ENCODE measurements at places on chromosomes 7 and 10.

DNA sequence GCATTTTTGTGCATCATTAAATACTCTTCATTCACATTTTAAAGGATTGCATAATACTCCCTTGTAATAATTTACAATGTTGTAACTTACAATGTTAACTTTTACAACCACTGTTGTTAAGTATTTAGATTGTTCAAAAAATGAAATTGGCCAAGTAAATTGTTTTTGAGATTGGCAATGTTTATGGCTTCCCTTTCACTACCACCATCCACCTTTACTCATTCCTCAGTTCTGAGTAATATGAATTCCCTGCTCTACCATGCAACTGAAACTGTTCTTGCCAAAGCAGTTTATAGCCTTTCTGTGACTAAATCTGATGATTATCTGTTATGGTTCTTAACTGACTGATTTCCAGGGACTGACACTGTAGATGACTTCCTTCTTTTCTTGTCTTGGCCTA lies 80.5 kb upstream of the TMEM106B start:
- DNase-seq = no peak

DNA sequence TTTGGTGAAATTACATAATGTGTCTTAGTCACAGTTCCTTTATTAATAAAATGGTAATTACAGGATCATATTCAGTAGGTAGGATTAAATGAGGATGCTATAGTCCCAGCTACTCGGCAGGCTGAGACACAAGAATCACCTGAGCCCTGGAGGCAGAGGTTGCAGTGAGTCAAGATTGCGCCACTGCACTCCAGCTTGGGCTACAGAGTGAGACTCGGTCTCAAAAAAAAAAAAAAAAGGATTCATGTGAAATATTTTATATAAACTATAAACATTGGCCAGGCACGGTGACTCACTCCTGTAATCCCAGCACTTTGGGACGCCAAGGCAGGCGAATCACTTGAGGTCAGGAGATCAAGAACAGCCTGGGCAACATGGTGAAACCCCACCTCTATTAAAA lies 197.9 kb downstream of the IMMP2L start:
- DNase-seq = no peak

GRCh38 chr10:33335801-33336581 lies 1.5 kb upstream of the NRP1 start:
- no peak for DNase-seq

DNA sequence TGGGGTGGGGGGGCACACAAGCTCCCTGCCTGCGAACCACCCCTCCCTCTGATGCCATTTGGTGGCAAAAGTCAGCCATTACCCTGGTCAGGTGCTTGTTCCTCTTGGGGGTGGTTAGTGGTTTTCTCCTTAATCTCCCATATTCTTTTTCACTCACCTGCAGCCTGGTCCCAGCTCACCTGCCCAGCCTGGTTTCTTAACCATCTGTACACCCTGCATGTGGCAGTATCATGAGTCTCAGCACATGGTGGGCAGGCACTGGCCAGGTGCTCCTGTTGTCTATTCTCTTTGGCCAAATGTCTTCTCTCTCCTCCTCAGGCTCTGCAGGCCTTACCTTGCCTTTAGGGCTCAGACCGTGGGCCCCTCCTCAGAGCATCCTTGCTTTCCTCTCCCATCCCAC lies 30.5 kb downstream of the OGDH start:
- DNase-seq = no peak

DNA sequence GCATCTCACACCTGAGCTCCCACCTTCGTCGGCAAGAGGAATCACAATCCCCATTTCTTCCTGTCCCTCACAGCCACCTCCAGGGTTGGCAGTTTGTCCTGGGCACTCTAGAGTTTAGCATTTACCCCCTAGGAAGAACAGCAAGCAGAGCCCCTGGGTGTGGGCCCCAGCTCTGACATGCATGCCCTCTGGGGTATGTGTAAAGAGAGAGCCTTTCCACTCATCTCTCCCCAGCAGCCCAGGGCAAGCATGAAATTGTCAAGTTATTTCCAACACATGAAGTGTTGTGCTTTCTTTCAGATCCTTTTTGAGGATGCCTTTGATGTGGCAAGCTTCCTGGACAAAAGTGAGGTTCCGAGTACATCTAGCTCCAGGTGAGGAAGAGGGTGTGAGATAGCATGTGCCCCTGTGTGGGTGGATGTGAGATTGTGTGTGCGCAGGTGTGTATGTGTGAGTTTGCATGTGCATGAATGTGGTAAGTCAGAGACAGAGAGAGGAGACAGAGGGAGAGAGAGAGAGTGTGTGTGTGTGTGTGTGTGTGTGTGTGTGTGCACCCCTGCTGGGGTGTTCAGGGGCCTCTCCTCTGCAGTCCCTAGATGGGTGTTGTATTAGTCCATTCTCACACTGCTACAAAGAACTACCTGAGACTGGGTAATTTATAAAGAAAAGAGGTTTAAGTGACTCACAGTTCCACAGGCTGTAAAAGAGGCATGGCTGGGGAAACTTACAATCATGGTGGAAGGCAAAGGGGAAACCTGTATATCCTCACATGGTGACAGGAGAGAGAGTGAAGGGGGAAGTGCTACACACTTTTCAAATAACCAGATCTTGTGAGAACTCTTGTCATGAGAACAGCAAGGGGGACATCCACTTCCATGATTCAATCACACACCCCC lies 18.1 kb downstream of the STRA8 start:
- no peak for DNase-seq

- no peak for DNase-seq
These were observed 30.0 kb downstream of the MYOF start for GRCh38 chr10:93452143-93452542.

GRCh38 chr10:235915-236314 lies 100.7 kb downstream of the ZMYND11 start:
- DNase-seq = no peak

DNA sequence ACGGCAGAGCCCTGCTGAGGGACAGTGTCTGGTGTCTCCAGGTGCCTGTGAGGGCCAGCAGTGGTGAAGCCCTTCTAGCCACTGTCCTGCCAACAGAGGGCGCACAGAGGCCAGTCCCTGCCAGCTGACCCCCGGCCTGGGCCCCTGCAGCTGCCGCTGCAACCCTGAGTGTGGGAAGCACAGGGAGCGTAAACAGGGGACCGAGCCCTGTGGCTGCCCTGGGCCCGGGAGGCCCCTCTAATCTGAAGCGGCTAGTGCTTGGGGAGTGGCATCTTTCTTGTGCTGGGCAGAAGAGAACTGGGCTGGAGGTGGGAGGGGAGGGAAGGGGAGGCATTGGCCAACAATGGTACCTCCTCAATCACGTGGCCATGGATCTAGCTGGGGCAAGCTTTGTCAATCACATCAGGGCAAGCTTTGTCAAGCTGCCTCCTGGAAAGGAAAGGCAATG lies 34.6 kb downstream of the TRIM8 start:
- no peak for DNase-seq

DNA sequence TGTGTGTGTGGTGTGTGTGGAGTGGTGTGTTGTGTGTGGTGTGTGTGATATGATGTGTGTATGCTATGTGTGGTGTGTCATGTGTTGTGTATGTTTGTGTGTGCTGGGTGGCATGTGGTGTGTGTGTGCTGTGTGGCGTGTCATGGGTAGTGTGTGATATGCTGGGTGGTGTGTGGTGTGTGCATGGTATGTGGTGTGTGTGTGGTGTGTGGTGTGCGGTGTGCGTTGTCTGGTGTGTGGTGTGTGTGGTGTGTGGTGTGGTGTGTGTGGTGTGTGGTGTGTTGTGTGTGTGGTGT lies 37.5 kb upstream of the DNAJB6 start:
- DNase-seq = no peak

GRCh38 chr7:12637819-12638592 lies 49.4 kb upstream of the ARL4A start:
- DNase-seq = no peak

DNA sequence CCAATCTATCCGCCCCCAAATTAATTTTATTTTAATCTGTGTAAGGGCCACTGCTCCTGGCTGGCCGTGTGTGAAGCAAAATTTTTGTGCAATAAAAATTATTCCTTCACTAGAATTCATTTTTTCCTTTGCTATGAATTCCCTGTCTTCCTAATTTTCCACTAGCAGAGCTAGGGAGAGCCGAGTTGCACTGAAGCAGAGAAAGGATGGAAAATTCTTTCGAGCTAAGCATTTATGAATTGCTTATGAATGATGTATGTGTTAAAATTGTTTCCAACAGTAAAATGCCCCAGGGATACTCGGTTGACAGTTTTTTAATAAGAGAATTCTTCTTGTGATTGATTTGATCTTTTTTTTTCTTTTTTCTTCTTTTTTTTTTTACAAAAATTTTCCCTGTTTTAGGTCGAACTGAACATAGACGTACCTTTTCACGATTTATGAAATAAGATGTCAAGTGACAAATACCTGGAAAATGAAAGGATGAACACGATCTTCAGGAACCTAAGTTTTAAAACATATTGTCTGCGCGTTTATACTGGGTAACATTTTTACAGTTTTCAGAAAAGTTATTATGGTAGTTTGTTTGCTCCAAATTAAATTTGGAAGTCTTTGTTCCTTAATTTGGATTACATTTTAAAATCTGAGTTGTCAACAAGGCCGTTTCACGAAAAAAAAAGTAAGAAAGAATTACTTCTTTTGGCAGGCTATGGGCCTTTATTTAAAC lies 288.8 kb upstream of the NFE2L3 start:
- no peak for DNase-seq

GRCh38 chr10:73043766-73044377 lies 52.8 kb downstream of the P4HA1 start:
- DNase-seq = no peak

DNA sequence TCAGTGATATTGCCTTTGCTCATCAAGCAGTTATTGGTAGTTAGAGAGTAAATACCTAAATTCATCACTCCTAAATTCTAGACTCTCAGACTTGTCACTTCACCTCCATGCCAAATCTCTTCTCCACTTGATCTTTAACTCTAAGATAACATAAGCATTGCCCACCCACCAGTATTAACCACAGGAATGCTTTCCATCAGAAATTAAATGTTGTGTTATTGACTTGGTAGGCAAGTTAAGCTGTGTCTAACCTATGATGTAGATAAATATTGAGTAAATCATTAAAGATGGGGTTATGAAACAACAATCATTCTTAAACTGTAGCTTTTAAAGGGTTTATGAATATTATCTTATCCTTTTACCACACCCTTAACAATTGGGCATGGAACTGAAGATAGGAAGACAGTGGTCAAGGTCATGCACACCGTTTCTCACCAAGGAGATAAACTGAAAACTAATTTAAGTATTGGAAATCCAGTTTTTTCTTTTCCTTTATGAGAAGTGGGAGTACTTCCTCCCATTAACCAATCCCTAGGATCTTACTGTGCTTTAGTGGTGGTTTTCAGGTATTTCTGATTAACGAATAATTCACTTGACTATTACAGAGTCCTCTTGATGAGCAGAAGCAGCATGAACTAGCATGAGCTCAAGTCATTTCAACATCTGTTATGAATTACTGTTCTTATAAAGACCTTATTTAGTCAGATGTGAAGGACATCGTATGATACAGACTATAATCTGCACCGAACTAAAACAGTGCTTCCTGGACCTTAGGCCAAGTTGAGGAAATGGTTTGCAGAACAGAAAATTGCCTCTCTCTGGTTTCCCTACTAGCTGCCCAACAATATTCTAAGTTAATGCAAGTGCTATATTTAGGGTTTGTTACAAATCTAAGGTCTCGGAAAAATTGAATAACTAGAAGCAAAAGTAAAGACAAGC lies 142.0 kb downstream of the LCOR start:
- no peak for DNase-seq

GRCh38 chr10:128612195-128612594 lies 486.0 kb upstream of the MKI67 start:
- no peak for DNase-seq

DNA sequence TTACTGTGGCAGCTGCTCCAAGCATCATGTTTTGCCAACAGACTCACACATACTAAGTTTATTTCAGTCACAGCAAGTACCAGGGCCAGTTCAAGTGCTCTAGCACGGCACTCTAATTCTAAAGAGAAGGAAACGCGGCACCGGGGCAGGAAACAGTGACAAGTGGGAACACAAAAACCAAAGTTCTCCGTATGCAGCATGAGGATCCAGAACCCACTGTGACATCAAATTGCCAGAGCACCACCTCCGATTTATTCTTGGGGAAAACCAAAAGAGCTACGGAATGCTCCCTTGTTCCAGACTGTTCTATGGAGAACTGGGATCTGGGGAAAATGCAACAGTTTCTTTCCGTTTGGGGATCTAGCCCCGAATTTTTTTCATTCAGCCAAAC lies 448 bp upstream of the PTER start:
- DNase-seq = no peak

DNA sequence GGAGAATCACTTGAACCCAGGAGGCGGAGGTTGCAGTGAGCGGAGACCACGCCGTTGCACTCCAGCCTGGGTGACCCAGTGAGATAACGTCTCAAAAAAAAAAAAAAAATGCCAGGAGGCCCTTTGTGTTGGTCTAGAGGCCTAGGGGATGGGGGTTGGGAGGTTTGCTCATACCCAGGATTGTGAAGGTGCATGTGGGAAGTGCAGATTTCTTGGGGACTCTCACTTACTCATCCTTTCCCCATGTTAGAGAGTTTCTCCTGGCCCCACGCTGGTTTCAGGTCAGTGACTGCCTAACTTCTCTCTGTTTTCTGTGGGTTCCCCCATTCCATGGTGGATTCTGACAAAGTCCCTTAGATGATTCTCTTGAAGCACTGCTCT lies 471.5 kb upstream of the CNTNAP2 start:
- DNase-seq = no peak

GRCh38 chr7:40232242-40232893 lies 97.6 kb downstream of the SUGCT start:
- no peak for DNase-seq

DNA sequence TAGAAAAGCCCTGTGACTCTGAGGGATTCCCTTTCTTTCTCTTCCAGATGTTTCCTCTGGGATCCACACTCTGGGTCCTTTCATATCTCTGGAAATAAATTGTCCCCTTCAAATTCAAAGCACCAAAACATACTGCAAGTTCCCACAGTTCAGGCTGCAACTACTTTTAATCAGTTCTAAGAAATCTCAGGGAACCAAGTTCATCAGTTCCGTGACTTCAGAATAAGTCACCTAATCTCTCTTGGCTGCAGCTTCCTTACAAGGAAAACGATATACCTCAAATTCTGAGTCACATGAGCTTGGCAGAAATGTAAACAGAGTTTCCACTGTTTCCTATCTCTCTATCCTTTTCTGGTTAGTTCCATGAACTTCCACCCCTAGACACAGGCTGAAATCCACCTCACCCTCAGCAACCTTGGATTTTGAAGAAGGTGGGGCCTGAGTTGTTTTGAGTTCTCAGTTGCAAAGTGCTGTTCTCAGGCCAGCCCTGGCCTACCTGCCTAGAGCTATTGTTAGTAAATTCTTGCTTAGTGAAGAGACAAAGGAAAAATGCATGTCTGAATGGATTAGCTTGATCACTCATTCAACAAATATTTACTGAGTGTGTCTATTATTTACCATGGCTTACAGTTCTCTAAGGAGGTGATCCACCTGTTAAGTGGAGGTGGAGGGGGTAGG lies 59.3 kb upstream of the IL6 start:
- DNase-seq = no peak
